ENCODE measurements at places on chromosomes 5 and 9.

DNA sequence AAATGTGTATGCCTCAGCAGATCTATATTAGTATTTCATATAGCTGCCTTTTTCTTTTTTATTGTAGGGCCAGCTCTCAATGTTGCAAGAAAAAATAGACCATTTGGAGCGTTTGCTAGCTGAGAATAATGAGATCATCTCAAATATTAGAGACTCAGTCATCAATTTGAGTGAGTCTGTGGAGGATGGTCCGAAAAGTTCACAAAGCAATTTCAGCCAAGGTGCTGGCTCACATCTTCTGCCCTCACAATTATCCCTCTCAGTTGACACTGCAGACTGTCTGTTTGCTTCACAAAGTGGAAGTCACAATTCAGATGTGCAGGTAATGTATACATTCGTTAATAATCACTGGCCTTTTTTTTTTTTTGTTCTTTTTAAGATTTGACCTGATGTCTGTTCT is 23.7 kb downstream of the MAN2A1 start:
- DNase-seq: no peak

DNA sequence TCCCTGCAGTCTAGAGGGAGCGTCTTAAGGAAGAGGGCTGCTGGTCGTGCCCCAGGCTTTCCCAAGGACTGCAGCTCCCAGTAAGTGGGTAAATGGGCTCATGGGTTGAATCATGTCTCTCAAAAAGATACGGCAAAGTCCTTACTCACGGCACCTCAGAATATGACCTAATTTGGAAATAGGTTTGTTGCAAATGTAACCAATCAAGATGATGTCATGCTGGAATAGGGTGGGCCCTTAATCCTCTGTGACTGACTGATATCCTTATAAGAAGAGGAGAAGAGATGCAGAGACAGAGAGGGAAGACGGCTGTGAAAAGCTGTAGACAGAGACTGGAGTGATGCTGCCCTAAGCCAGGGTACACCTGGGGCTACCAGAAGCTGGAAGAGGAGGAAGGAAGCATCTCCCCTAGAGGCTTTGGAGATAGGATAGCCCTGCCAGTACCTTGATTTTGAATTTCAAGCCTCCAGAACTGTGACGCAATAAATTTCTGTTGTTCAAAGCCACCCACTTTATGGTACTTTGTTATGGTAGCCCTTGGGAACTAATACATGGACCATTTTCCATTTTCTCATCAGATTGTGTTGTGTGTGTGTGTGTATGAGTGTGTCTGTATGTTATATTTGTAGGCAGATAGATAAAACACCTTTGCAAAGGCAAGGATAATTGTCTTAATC is 15.0 kb downstream of the GALNT10 start:
- DNase-seq: no peak

DNA sequence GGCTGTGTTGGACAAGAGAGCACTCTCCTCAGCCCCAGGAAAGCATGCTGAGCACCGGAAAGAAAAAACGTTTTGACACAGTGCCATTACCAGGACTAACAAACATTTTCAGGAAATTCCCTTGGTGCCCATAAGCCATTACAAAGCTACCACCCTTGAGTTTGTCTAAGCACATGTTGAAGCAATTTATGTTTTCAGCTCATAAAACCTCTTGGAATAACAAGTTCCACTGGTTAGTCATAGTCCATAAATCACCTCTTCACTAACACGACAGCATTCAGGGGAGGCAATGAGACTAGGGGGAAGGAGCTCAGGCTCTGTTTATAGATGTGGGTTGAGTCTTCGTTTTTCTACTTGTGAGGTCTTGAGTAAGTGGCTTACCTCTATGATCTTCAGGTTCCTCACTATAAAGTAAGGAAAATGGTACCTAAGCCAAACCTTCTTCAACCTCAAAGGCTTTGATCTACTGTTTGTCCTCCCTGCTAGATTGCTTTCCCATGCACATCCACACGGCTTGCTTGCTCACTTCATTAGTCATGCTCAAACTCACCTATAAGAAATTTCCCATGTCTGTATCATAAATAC is 65.4 kb downstream of the DRD1 start:
- peak; percentile 95 for DNase-seq

DNA sequence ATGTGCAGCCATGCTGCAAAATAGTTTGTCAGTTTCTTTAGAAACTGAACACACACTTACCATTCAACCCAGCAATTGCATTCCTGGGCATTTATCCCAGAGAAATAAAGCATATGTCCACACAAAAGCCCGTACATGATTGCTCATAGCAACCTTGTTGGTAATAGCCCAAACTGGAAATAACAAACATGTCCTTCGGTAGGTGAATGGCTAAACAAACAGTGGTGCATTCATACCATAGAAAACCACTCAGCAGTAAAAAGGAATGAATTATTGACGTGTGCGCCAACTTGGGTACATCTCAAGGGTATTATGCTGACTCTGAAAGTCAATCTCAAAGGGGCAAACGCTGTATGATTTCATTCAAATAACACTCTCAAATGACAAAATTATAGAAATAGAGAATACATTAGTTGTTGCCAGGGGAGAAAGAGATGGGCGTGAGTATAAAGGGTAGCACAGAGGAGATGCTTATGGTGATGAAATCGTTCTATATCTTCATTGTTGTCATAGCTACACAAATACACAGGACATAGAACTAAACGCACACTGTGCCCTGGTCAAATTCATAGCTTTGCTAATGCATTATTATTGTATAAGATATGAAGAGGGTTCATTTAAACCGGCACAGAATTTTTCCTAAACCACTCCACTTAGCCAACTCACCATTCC is 58.2 kb downstream of the DRD1 start:
- peak; percentile 53 for DNase-seq

GRCh38 chr5:133967698-133968203 is 674 bp downstream of the C5orf15 start:
- no peak for DNase-seq

DNA sequence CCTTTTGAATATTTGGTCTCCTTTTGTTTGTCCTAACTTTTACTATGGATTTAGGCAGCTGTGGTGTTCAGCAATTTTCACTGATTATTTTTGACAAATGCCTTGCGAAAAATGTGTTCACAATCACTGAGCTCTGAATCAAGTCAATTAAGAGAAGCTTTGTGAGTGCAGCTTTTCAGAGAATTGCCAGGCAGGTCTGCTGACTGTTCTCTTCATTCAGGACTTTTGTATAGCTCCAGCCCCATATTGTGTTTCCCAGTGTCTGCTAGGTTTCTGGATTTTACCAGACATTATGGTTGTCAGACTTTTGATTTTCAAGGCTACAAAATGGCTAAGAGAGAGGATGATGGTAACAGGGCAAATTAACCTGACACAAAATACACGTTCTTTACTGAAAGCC is 1055.9 kb downstream of the CDH18 start:
- DNase-seq: no peak

DNA sequence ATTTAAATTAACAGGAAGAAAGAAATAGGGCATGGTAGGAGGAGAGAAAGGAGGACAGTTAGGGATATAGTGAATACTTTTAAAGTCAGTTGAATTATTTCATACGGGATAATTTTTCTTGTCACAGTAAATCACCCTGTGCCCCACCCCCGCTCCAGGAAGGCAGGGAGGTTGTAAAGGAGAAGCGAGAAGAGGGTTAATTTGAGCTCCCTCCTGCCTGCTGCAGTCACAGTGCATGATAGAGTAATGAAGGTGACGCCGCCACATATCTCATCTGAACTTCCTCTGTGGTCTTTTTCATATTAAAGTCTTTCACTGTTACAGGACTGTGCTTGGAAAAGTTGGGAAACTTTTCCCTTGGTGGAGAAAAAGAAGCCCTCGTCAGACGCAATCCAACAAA is 896 bp upstream of the PCSK5 start:
- no peak for DNase-seq

- DNase-seq: no peak
Observed at GRCh38 chr5:42606464-42606869, 150.2 kb upstream of the CCDC152 start.

- DNase-seq: no peak
Observed at GRCh38 chr5:133405275-133406034, 206.9 kb downstream of the FSTL4 start.

GRCh38 chr9:110143485-110143884 is 64.5 kb downstream of the C9orf152 start:
- DNase-seq: no peak

GRCh38 chr5:31382051-31382878 is 149.6 kb downstream of the DROSHA start:
- DNase-seq: no peak

DNA sequence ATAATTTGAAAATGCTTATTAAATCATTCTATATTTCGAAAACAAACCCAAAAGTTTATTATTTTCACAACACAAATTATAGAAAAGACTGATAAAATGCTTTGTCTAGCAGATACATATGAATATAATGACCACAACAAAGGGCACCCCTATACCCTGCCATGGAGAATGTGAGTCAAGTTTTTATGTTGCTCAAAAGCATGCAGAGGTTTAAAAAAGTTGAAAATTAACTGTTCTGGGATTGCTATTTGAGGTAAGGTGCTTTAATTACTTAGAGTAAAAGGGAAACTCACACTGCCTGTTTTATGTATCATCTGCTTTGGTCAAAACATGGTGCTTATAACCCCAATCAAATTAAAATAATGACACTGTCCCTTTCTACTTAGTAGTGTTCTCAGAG is 41.0 kb downstream of the MLANA start:
- no peak for DNase-seq

- DNase-seq: no peak
Observed at GRCh38 chr5:172782169-172783039, 11.4 kb upstream of the DUSP1 start.

GRCh38 chr9:91210318-91210717 is 151.4 kb downstream of the AUH start:
- no peak for DNase-seq

DNA sequence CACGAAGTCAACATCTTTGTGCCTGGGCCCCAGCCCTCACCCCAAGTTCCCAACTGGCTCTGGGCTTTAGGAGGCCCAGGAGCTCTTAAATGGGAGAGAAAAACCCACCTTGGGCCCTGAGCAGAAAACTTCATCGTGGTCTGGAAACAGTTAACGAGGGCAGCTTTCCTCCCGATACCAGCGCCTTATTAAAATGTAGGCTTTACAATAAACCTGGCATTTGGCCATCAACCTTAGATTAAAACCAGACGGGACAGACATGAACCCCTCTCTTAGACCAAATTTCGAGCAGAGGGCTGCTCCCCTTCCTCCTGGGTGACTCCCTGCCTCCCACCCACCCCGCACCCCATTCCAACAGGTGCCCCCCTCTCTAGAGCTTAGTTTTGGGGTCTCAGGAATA is 39.4 kb downstream of the PRRX2 start:
- no peak for DNase-seq

GRCh38 chr9:133786907-133787753 is 49.0 kb upstream of the SARDH start:
- DNase-seq: no peak

DNA sequence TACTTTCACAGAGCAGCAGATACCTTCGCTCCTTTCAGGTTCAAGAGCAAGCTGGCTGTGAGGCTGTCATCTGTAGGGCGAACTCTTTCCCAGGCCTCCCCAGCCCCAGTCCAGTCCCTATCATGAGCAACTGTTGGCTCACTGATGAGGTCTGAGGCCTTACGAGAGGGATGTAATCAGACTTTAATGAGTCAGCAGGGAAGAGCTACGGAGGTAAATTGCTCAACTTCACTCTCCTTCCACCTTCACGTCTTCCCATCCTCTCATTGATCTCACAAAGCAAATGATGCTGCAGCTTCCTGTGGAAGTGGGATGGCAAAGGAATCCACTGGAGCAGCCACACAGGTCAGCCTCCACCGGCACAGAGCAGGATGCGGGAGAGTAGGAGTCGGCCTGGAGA is 130.7 kb upstream of the TBCA start:
- DNase-seq: peak; percentile 37

DNA sequence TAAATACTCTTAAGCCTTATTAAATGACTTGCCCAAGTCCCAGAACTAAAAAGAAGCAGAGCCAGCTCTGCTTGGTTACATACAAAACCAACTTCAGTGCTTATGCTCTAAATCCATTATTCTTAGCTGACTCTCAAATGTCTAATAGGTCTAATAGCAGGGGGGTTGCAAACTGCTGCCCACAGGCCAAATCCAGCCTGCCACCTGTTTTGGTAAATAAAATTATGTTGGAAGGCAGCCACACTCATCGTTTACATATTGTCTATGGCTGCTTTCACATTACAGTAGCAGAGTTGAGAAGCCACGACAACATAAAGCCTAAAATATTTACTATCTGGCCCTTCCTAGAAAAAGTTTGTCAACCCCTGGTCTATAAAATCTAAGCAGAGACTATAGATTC is 69.0 kb downstream of the KLHL3 start:
- DNase-seq: no peak

DNA sequence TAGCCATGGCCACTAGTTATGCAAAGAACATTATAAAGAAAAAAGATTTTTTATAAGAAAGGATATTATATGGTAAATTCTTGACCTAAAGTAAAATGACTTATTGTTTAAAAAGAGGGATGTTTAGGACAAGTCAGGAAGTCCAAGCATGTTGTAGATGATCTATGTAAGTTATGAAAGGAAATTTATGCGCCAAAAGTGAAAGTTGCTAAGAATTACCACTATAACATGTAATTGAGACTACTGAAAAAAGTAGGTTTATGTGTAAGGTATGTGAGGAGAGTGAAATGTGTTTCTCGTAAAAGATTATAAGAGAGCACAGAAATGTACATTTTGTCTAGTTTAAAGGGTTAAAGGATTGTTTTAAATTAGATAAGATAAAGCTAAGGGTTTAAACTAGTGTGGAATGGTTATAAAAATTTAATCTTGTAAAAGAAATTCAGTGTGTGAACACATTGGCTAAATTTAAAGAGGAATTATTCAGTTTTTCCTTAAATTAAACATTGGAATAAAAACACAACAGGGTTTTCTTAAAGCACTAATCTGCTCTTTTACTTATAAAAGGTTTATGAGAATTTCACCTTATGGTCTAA is 1100.4 kb upstream of the EDIL3 start:
- no peak for DNase-seq

- DNase-seq: no peak
Observed at GRCh38 chr5:67902497-67902830, 313.1 kb upstream of the PIK3R1 start.

GRCh38 chr5:36536616-36537005 is 69.8 kb upstream of the SLC1A3 start:
- no peak for DNase-seq

DNA sequence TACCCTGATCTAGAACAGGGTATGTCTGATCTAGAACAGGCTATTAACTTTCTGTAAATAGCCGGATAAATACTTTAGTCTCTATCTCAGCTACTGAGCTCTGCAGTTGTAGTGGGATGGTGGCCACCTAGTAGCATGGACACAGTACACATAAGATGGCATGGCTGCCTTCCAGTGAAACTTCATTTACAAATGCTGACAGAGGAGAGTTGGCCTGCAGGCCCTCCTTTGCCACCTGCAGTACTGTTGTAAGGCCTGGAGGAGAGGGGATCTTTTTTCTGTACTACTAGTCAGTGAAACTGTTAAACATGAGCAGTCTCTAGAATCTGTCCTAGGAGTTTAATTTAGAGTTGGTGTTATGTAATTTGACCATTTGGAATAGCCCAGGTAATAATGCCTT is 86.0 kb downstream of the TRIO start:
- DNase-seq: no peak

All from epithelial cell of prostate (primary cell).